ENCODE measurements at places on chromosomes 11 and 22.

DNA sequence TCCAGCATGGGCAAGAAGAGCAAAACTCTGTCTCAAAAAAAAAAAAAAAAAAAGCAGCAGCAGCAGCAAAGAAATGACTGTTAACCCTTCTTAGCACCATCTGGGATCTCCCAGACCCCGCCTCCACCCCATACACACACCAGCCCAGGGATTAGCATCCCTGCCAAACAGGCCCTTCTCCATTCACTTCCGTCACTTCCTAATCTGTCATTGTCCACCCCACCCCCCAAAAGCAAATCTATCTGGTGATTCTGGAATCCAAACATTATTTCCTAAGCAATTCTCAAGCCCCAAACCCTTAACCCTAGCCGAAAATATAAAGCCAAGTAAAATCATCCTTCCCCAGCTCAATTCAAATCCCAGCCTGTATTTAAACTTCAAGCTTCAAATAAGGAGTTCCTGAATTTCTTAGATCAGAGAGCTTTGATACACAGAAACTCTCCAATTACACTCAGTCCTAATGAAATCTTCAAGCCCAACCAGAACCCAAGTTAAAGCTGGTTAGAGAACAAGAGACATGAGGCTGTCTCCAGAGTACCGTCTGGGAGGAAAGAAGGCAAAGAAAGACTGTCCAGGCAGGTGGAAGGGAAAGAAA, 6.0 kb upstream of the AHNAK start:
- no peak for DNase-seq

- no peak for DNase-seq
These were observed 267.0 kb downstream of the TBC1D22A start for GRCh38 chr22:47029244-47030074.

DNA sequence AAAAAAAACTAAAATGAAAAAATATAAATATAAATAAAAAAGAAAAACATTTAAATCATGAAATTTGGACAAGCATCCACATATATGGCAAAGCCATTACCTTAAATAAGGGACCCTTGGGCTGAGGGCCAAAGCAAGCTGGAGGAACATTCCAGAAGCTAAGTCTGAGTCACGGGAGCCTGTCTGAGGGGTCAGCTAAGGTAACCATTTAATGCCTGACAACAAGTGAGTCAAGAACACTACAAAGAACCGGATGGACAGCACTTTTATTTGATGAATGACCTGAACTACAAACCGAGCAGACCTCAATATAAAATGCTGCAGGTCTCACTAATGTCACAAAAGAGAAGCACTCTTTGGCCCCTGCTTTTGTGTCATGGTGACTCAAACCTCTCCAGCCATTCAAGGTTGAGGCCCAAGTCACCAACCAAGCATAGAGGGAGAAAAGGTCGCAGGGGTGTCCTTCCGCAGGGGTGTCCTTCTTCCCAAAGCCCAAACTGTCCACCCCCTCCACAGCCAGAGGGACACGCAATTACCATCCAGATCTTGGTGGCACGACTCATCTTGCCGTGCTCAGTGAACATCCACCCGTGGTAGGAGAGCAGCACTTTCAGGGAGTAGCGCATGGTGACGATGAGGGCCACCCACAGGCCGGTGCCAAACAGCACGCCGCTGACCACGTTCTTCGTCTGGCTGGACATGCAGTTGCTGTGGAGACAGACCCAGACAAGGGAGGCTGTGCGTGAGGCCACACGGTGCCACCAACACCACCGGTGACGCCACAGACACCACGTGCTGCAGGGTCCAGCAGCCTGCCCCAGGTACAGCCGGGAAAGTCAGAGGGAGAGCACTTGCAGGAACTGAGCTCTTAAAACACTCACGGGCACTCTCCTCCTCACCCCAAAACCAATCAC, 34.5 kb downstream of the CPT1A start:
- DNase-seq = peak; percentile 27

DNA sequence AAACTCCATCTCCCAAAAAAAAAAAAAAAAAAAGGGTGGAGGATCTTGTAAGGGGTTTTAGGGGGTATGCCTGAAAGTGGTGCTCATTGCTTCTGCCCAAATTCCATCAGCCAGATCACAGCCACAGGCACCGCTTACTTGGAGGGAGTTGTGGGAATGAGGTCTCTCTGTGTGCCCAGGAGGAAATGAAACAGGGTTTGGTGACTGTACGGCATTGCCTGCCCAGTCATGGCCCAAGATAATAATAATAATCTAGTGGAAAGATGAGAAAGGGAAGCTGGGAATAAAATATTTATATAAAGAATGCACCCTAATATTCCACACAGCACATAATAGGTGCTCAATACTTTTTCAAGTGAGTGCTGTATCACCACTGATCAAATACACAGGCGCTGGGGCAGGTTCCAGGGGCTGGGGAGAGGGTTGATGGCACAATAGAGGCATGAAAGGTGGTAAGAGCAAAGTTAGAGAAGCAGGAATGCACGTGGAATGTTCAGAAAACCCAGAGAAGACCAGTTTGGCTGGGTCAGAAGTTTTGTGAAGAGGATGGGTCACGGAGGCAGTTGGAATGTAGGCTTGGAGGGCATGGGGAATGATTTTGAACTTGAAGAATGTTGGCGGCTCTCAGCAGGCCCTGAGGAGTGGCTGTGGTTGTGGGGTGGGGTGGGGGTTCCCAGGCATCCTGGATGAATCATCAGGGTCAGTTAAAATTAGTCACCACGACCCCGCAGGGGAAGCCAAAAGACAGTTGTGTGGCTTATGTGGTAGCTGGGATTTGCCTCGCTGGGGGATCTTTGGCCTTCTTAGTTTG, 12.5 kb upstream of the MB start:
- DNase-seq = peak; percentile 85

GRCh38 chr11:64358907-64359711, at the start of gene RPS6KA4:
Gene RPS6KA4, plus strand, starts transcription at chr11:64359162. Its CDS starts 74 bp downstream, at chr11:64359236.
- no peak for DNase-seq
